CD4-positive, alpha-beta T cell treated with Interferon alpha-2 for 1 hour (primary cell): ENCODE measurements at places on chromosomes 13 and 19.
A peak's percentile ranks its signal among the peaks of the same experiment; 100 is the strongest.

DNA sequence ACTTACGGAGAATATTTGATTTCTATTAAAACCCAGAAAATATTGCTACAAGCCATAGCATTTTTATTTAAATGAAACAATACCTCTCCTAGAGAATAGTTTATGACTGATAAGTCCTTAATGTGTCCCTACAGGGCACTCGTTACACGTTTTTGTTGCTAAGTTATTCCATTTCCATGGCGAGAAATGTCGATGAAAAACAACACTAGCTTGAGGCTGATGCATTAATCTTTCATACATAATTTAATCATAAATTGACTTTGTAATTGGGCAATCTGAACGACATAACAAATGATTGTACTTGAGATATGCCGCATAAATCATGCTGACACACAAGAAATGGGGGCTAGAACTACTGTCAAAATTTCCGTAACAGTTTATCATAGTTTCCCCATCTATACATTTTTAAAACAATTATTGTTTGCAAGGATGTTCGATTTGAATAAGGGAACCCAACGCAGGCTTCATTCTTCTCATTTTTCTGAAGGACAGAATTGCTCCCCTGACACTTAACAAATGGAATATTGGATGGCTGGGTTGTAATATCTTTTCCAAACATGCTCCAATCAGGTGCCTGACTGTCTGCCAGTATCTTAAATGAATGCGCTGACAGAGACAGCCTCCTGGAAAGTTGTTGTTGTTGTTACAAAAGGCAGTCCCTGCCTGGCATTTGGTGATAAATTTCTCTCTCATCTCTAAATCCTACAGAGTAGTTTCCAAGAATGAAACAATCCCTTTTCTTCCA is 61.9 kb downstream of the FLT1 start:
- no peak for DNase-seq

GRCh38 chr13:39956036-39956435 is 300.6 kb downstream of the COG6 start:
- peak; percentile 42 for DNase-seq

DNA sequence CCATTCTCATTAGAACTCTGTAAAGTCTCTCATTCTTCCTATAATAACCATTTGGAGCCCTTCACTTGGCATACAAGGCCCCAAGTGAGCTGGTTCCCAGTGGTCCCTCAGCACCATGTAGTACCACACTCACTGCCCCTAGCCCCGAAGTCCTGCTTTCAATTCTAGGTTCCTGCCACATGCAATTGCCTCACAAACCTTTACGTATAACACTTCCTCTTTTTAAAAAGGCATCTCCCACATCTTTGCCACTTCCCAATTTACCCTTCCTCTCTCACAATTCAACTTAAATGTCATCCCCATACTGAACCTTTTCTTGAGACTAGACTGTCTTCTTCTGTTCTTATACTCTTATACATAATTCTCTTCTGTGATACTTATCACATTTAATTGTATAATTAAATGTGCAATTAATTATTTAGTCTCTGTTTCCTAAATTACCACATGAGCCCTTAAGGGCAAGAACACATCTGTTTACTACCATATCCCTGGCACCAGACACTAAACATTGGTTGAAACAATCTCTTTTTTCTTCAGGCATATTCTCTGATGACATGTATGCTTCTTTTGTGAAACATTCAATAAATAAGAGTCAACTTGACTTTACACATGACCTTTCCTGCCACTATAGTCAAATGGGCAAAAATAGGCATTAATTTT is 304.0 kb downstream of the SPRY2 start:
- peak; percentile 10 for DNase-seq

- no peak for DNase-seq
Observed at GRCh38 chr19:49086296-49086695, 1.0 kb downstream of the SNRNP70 start.

DNA sequence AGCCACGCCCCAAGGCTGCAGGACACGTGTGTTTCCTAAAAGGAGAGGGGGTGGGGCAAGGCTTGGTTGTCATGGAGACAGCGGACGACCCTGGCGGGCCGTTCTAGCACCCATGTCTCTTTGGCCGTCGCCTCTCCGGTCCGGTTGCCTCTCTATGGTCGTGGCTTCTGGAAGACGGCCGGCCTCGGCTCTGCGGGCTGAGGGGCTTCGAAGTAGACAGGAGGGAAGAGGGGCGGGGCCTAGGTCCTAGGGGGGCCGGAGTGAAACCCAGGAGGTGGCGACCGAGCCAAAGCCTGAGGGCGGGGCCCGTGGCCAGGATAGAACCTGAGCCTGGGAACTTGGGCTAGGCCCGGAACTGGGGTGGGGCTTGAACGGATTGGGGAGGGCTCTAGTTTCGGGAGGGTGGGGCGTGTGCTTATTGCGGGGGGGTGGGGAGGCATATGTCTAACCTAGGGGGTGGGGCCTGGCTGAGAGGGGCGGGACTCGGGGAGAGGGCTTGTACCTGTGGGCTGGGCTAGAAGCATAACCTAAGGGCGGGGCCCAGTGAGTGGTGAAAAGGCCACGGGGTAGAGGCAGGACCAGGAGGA is 750 bp upstream of the SLC27A1 start:
- peak; percentile 97 for DNase-seq

- DNase-seq: no peak
Observed at GRCh38 chr13:24381541-24382265, 72.3 kb downstream of the C1QTNF9 start.

- no peak for DNase-seq
Observed at GRCh38 chr19:42919757-42920079, 2.0 kb upstream of the PSG6 start.

DNA sequence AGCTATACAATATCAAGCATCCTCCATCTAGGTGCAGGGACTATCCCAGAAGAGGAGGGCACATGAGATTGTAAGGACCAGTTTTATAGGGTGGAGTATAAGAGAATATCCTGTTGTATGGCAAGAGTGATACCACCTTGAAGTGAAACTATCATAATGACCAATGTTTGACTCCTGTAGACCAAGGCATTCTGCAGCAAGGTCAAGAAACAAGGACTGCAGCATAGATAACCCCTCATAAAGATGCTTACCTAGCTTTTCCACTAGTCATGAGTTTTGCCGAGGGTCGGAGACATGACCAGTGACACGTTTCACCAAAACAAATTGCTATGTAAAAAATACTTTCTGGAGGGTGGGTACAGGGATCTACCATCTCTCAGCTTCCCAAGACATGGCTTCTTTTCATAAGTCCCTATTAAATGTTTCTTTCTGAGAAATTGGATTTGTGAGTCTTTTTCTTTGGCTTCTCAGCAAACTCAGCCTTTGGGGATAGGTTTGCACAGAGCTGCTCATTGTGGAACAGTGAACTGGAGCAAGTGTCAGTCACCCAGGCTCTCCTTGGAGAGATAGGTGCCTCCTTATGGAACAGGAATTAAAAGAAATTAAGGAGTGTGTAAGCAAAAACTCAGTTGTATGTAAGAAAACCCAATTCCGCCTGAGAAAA is 28.2 kb upstream of the CYSLTR2 start:
- DNase-seq: no peak

DNA sequence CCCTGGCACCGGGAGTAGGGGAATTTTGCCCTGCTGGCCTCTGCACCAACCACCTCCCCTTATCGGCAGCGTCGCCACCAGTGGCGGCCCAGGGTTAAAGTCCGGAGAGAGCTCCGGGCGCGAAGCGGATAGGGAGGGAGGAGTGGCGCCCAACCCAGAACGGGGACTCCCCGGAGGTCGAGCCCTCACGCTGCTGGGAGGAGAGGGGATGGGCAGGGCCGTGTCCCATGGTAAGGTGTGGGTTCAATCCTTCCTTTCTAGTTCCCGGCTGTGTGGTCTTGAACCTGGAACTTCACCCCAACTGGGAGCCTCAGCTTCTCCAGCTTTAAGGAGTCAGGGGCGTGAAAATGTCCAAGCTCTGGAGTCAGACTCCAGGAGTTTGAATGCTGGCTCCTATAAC is 23.3 kb upstream of the BCL3 start:
- DNase-seq: no peak

GRCh38 chr19:41420101-41420880 is 6.9 kb downstream of the B3GNT8 start:
- DNase-seq: peak; percentile 28

DNA sequence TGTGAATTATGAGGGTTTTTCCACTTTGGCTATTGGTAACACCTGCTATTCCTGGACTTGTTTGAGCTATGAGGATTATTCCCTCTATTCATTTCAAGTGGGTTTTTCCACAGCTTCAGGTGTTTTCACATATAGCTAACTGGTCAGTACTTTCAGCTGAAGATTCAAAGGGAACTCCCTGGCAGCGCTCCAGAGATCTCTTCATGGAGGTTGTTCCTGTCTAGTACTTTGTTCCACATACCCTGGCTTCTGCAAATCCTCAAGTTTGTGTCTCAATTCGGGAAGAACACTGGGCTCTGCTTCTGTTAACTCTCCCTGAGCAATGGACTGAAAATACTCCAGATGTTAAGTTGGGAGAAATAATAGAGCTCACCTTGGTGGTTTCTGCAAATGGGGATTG is 5.6 kb upstream of the ZNF607 start:
- no peak for DNase-seq

- no peak for DNase-seq
Observed at GRCh38 chr13:109836629-109837607, 50.5 kb upstream of the IRS2 start.

GRCh38 chr19:21604351-21604926 is 99.0 kb downstream of the ZNF429 start:
- DNase-seq: peak; percentile 35

DNA sequence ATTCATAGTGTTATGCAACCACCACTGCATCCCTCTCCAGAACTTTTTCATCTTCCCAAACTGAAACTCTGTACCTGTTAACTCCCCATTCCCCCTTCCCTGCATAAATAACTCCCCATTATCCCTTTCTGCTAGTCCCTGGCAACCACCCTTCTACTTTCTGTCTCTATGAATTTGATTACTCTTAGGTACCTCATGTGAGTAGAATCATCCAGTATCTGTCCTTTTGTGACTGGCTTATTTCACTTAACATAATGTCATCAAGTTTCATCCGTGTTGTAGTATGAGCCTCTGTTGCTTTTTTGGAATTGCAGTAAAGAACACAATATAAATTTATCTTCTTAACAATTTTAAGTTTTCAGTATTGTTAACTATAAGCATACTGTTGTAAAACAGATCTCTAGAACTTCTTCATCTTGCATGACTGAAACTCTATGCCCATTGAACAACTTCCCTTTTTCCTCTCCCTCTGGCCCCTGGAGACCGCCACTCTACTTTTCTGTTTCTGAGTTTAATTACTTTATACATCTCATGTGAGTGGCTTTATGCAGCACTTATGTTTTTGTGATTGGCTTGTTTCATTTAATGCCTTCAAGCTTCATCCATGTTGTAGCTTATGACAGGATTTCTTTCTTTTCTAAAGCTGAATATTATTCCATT is 87.3 kb upstream of the ABCC4 start:
- no peak for DNase-seq

GRCh38 chr19:7789447-7789846 is 26.4 kb downstream of the CLEC4M start:
- DNase-seq: peak; percentile 59

DNA sequence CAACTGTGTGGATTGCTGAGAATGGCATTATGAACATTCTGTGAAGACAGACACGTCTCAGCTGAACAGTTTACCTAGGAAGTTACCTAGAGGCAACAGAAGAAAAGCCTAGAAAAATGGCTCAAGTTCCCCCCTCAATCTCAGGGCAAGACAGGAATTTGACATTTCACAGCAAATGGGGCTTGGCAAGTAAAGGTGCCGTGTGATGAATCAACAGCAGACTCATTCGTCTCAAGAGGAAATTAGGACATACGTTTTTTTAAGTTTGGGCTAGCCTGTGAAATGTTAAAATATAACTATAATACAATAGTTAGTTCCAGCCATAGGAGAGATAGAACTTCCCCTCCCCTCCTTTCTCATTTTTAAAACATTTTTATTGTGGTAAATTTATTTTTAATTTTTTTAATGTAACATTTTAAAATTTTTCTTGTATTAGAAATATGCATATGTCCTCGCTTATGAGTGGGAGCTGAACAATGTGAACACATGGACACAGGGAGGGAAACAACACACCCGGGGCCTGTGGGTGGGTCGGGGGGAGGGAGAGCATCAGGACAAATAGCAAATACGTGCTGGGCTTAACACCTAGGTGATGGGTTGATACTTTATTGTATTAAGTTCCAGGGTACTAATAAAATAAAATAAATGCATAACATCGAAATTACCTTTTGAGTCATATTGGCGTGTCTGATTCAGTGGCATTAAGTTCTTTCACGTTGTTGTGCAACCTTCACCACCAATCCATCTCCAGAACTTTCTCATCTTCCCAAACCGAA is 116.0 kb downstream of the COL4A2 start:
- no peak for DNase-seq

GRCh38 chr19:43672061-43672679 is 2.2 kb upstream of the PLAUR start:
- DNase-seq: no peak

GRCh38 chr19:46317339-46317738 is 20.5 kb downstream of the HIF3A start:
- no peak for DNase-seq

DNA sequence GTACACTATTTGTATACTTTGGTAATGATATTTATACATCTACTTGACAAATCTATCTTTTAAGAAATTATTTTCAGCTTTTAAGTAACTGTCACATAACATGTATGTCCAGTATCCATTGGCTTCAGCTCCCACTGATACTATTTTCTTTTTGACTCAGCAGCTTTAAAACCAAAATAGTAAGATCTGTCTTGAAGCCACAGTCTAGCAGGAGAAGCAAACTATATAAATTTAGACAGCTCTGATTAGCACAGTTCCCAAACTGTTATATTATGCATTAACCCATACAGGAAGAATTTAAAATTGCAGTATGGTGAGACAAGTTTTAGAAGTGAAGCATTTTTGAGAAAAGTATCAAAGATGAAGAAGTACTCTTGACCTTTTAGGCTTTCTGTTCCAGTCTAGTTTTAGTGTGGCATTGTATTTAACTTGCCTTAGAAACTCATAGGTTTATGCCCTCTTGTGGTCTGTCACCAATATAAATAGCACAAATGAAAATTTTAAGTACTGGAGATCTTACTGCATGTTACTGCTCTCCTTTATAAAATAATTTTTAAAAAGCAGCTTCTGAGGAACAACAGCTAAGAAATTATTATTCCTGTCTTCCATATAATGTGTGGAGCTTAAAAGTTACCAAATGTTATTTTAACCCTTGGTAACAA is 24.7 kb downstream of the URI1 start:
- peak; percentile 14 for DNase-seq

- peak; percentile 49 for DNase-seq
Observed at GRCh38 chr19:35712567-35713505, 5.0 kb upstream of the KMT2B start.

DNA sequence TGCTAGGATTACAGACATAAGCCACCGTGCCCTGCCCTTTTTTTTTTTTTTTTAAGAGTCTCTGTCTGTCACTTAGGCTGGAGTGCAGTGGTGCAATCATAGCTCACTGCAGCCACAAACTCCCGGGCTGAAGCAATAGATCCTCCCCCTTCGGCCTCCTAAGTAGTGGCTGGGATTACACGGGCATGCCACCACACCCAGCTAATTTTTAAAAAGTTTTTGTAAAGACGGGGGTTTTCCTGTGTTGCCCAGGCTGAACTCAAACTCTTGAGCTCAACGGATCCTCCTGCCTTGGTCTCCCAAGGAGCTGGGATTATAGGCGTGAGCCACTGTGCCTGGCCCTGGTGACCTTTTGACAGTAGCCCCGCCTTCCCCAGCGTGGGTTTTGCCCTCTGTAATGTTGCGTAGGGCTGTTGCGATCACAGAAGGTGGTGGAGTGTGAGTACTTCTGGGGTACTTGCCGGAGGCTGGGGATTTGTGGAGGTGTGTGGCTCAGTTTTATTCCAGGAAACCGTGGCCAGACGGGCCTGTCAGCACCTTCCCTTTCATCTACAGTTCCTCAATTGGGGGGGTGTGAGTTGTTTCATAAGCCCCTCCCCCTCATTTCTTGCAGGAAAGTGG is 11.6 kb upstream of the RETN start:
- peak; percentile 71 for DNase-seq

GRCh38 chr19:19096641-19097627 is 33.1 kb downstream of the SLC25A42 start:
- DNase-seq: no peak
